Lower lobe of right lung (tissue), 2 donors: ENCODE measurements at places on chromosomes 1 and 21.

DNA sequence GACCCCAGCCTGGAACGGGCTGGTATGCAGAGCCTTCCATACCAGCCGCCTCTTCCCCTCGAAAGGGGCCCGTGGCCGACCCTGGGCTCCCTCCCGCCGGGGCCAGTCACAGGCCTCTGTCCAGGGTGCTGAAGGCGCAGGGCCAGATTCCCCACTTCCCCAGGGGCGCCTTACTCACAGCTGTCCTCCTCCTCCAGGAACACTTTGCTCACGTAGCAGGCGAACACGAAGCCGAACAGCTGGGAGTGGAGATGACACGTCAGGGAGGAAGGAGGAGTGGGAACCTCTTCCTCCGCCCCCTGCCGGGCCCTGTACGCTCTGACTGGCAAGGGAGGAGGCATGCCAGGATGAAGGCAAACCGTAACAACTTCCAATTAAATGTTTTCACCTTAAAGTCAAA, 57.3 kb downstream of the NKAIN1 start:
- peak; percentile 58 for DNase-seq

DNA sequence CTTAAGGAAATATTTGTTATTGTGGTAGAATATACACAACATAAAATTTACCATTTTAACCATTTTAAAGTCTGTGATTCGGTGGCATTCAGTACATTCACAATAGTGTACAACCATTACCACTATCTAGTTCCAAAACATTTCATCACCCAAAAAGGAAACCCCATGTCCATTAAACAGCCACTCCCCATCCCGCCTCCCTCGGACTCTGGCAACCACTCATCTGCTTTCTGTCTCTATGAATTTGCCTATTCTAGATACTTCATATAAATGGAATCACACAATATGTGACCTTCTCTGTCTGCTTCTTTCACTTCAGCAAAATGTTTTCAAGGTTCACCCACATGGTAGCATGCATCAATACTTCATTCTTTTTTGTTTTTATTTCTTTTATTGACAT, 51.3 kb downstream of the PTP4A2 start:
- no peak for DNase-seq

DNA sequence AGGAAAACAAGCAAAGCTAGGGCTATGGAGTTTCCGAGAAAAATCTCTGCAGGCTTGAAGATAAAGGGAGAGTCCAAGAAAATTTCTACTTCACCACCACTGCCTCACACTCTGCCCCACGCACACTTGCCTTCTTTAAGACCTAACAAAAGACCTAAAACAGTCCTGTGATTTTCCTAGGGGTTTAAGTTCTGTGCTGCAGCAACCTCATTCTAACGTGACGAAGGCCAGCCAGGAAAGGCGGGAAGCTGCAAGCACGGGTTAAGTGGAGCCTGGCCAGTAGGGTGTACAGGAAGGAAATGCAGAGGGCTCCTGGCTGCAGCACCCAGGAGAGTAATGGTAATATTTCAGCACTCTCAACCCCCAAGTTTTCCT, 1.5 kb downstream of the SPATA6 start:
- peak; percentile 61 for DNase-seq

GRCh38 chr21:42520628-42521253, 7.1 kb downstream of the SLC37A1 start:
- no peak for DNase-seq

DNA sequence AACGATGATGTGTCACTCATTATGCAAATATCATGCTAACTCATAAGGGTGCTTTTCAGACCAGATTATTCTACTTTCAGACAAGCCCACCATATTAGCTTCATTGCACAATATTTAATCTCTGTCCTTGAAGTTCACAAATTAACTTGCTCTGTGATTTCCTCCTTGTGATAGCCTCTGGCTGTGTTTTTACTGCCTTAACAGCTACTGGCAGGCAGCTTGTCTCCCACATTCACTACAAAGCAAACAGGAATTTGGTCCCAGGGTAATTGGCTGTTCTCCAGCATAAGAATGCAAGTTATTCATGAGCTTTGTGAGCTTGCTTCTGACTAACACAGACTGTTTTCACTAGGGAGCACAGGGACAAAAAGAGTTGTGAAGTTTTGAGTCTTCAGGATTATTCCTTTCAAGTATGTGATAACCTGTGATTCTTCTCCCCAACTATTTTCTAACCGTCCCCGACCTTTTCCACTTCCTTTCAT, 87.9 kb upstream of the HMCN1 start:
- DNase-seq, result no peak

- DNase-seq, result no peak
Observed at GRCh38 chr1:165903672-165904071, 76.3 kb downstream of the UCK2 start.

GRCh38 chr1:26287033-26287711, 7.3 kb downstream of the SH3BGRL3 start:
- no peak for DNase-seq

- no peak for DNase-seq
Observed at GRCh38 chr1:224435999-224436398, 1.4 kb upstream of the WDR26 start.
